ENCODE measurements at places on chromosomes 12 and 14. TPM values are rescaled to one million over a fixed set of nuclear protein-coding genes. Genes with fewer than 3 reads are reported as not detected.
A peak's percentile ranks its signal among the peaks of the same experiment; 100 is the strongest.

FAR2 gene
- 5.6 TPM for total RNA-seq

MANSC1 gene
- total RNA-seq: 2.3 TPM

RAD9B gene
- total RNA-seq: 1.3 TPM

TMPO gene
- 124 TPM for total RNA-seq

GALNT8 gene
- under 0.01 TPM for total RNA-seq

ADCY6 gene
- total RNA-seq: 39.6 TPM

- DNase-seq: peak; percentile 90
These were observed 83.2 kb upstream of the HMGA2 start for GRCh38 chr12:65740873-65741600.

DNA sequence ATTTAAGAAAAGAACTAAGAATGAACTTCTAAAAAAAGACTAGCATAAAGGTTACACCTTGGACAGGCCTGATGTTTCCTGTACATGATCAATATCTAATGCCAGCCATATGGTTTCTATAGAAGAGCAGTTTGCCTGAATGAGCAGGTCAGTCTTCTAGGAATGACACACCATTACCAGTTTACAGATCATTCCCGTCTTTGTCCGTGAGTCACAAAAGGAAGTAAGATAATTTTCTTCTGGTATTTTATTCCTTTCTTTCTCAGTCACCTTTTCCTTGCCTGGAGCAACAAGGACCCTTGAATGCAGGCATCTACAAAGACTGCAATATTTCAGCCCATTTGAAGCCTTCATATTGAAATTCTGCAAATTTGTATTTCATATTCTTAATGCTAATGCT lies 44.6 kb upstream of the CNTN1 start:
- no peak for DNase-seq

- DNase-seq: peak; percentile 89
These were observed 15.7 kb downstream of the CSRP2 start for GRCh38 chr12:76863005-76863670.

DNA sequence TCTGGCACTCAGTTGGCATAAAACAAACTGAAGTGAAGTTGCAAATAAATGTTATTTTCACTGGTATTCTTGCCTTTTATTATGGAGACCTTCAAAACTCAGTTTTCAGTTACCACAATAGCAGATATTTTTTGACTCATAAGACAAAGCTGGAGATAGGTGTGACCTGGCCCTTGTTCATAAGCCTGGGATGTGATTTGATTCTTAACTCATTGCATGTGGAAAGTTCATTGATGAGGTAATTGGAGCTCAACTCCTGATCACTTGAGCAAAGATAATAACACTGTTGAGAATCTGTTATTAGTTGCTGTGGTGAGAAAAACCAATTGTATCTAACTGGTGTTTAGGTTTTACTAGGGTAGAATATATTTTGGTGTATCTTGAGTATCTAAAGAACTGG lies 105.1 kb downstream of the AEBP2 start:
- no peak for DNase-seq

- peak; percentile 28 for DNase-seq
These were observed at the start of gene NTN4 for GRCh38 chr12:95790033-95790916. TSS of gene NTN4 (minus strand) at chr12:95790764. CDS start at chr12:95790309, 455 bp downstream.

- peak; percentile 32 for DNase-seq
These were observed 69.7 kb downstream of the WDR20 start for GRCh38 chr14:102209224-102209966.

DNA sequence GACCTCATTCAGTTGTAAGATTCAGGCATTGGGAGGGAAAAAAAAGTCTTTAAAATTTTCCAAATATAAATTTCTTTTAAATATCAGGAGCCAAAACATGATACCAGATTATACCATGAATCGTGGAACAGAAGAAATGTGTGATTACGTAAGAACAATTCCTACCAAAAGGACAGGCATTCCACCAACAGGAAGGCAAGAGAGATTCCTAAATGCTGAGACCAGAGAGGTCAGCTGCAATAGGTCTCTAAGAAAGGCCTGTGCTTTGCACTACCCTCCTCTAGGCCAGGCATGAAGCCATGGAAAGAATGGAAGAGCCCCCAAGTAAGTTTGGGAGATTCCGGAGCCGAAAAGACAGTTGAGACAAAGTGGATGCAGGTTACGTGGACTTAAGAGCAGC lies 83.7 kb downstream of the PTGER2 start:
- DNase-seq: no peak

- no peak for DNase-seq
These were observed 4.0 kb downstream of the FOXG1 start for GRCh38 chr14:28770630-28771029.

- no peak for DNase-seq
These were observed 56.2 kb downstream of the ARL6IP4 start for GRCh38 chr12:123036466-123037285.

- no peak for DNase-seq
These were observed 14.6 kb downstream of the BEST3 start for GRCh38 chr12:69684466-69684865.

DNA sequence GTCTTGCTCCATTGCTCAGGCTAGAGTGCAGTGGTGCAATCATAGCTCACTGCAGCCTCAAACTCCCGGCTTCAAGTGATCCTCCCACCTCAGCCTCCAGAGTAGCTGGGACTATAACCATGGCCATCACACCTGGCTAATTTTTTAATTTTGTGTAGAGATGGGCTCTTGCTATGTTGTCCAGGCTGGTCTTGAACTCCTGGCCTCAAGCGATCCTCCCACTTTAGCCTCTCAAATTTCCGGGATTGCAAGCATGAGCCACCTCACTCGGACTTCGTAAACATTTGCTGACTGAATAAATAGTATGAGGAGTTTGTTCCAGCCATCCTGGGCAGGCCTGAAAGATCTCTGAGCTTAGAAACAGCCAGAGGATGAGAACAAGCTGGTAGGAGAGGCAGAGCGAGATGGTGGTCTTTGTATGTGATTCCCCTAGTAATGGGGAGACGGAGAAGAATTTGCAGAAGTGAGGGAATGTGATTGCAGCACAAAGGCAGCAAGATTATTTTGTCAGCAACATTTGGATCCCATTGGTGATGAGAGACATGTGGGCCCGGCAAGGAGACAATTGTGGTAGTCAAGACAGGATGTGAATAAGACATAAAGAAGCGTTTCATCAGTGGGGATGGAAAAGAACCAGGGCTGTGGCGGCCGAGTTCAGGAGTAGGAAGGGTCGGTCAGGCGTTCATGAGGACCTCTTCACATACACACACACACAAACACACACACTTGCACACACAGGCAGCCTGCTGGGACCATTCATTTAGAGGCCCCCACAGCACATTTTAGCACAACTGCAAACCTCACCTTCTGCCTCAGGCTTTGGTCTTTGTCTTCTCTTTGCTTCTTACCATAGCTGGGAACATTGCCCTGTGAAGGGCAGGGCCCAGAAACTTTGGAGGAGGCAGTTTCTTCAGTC lies 155.5 kb downstream of the ZFP36L1 start:
- peak; percentile 63 for DNase-seq

- DNase-seq: no peak
These were observed 160.9 kb downstream of the VRK1 start for GRCh38 chr14:96958057-96958456.

GRCh38 chr12:81327425-81327824 lies 249.5 kb downstream of the ACSS3 start:
- no peak for DNase-seq

GRCh38 chr14:96078625-96079016 lies 39.5 kb downstream of the C14orf132 start:
- no peak for DNase-seq

DNA sequence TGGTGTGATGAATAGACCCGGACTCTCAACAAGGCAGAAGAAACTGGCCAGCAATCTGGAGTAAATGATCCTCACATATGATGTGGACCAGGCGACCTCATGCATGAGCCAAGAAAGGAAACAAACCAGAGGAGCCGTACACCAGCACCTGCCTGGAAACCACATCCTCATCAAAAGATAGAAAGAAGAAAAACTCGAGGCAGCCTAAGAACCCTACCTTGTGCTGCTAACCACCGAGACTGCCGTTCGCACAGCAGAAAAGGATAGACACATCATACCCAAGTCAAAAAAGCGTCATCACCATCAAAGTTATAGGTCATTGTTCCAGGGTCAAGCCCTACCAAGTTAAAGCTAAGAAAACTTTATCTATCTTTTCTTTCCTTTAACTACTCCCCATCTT lies 66.7 kb downstream of the RESF1 start:
- DNase-seq: no peak

Measured in fibroblast of villous mesenchyme (primary cell).